ENCODE measurements at places on chromosomes 2 and 18. TPM values are rescaled to one million over a fixed set of nuclear protein-coding genes. Genes with fewer than 3 reads are reported as not detected.
A peak's percentile ranks its signal among the peaks of the same experiment; 100 is the strongest.

GRCh38 chr2:109679626-109680025, 65.5 kb downstream of the SOWAHC start:
- no peak for DNase-seq
- H3K4me3 ChIP-seq, result no peak overlapping the region
- no peak overlapping the region for H3K27ac ChIP-seq
- H3K4me1 ChIP-seq, result no peaks in the 10 kb centered on the region

DNA sequence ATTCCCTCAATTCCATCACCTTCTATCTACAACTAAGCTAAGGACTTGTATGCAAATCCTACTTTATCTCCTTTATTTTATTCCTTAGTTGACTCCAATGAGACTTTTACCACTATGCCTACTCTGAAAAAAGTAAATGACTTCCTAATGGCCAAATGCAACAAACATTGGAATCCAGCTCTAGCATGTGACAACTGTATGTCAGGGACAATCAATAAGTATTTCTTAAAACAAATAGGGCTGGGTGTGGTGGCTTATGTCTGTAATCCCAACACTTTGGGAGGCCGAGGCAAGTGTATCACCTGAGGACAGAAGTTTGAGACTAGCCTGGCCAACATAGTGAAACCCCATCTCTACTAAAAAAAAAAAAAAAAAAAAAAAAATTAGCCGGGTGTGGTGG, 21.8 kb downstream of the METTL4 start:
- DNase-seq, result no peak
- H3K36me3 ChIP-seq, result peaks cover 21% of the 10 kb centered on the region
- no peak overlapping the region for H3K27ac ChIP-seq
- H3K4me1 ChIP-seq, result peaks cover 4% of the 10 kb centered on the region
- H3K27me3 ChIP-seq, result no peaks in the 10 kb centered on the region

GRCh38 chr18:21305621-21306020, 63.6 kb downstream of the GREB1L start:
- H3K4me1 ChIP-seq, result no peaks in the 10 kb centered on the region
- peaks cover 12% of the 10 kb centered on the region for H3K27me3 ChIP-seq
- no peak for DNase-seq
- H3K36me3 ChIP-seq, result no peaks in the 10 kb centered on the region
- no peak overlapping the region for H3K4me3 ChIP-seq
- H3K27ac ChIP-seq, result no peak overlapping the region

- H3K36me3 ChIP-seq, result no peaks in the 10 kb centered on the region
- H3K27ac ChIP-seq, result no peak overlapping the region
- H3K4me3 ChIP-seq, result no peak overlapping the region
Measured at GRCh38 chr2:234061624-234062257, 11.2 kb downstream of the SPP2 start.

DNA sequence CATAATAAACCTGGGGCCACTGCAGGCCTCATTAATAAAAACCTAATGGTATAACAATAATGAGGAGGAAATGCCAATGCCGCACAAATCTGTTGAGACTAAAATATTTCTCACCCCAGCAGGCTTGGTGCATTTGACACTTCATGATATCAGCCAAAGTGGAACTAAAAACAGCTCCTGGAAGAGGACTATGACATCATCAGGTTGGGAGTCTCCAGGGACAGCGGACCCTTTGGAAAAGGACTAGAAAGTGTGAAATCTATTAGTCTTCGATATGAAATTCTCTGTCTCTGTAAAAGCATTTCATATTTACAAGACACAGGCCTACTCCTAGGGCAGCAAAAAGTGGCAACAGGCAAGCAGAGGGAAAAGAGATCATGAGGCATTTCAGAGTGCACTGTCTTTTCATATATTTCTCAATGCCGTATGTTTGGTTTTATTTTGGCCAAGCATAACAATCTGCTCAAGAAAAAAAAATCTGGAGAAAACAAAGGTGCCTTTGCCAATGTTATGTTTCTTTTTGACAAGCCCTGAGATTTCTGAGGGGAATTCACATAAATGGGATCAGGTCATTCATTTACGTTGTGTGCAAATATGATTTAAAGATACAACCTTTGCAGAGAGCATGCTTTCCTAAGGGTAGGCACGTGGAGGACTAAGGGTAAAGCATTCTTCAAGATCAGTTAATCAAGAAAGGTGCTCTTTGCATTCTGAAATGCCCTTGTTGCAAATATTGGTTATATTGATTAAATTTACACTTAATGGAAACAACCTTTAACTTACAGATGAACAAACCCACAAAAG, 580.9 kb upstream of the TMEFF2 start:
- H3K4me1 ChIP-seq, result no peaks in the 10 kb centered on the region
- no peaks in the 10 kb centered on the region for H3K27me3 ChIP-seq
- no peak for DNase-seq
- no peak overlapping the region for H3K4me3 ChIP-seq
- no peaks in the 10 kb centered on the region for H3K36me3 ChIP-seq
- no peak overlapping the region for H3K27ac ChIP-seq

Gene NOSTRIN
- total RNA-seq, result not detected

Gene NEB
- total RNA-seq, result 0.22 TPM

GRCh38 chr2:135186054-135186453, 134.0 kb downstream of the RAB3GAP1 start:
- H3K27me3 ChIP-seq, result no peaks in the 10 kb centered on the region
- peaks cover 8% of the 10 kb centered on the region for H3K36me3 ChIP-seq
- no peak overlapping the region for H3K27ac ChIP-seq
- DNase-seq, result no peak

DNA sequence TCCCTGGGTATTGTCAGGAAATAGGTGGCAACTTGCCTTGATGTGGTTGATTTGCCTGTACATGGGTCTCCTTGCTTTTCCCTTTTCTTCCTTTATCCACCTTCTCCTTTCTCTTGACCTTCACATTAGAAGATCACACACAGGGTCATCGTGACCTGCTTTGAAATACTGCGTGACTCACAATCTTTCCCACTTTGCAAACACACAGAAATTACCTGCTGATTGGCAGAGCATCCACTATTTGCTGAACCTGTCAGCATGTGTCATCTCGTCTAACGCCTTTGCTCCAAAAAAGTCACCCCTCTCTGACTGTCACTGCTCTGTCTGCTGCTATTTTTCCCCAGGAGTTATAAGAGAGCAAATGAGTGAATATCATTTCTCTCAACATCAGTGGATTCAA, 60.8 kb downstream of the MYO3B start:
- H3K4me1 ChIP-seq, result no peaks in the 10 kb centered on the region
- H3K27me3 ChIP-seq, result peaks cover 17% of the 10 kb centered on the region
- no peak overlapping the region for H3K4me3 ChIP-seq
- no peak for DNase-seq

Gene SERPINB3
- not detected for total RNA-seq

Gene POU3F3
- not detected for total RNA-seq

- no peak overlapping the region for H3K4me3 ChIP-seq
- no peak for DNase-seq
- H3K27ac ChIP-seq, result no peak overlapping the region
- H3K27me3 ChIP-seq, result no peaks in the 10 kb centered on the region
- H3K36me3 ChIP-seq, result no peaks in the 10 kb centered on the region
- no peaks in the 10 kb centered on the region for H3K4me1 ChIP-seq
Measured at GRCh38 chr18:32243358-32243757, 53.5 kb downstream of the MEP1B start.

DNA sequence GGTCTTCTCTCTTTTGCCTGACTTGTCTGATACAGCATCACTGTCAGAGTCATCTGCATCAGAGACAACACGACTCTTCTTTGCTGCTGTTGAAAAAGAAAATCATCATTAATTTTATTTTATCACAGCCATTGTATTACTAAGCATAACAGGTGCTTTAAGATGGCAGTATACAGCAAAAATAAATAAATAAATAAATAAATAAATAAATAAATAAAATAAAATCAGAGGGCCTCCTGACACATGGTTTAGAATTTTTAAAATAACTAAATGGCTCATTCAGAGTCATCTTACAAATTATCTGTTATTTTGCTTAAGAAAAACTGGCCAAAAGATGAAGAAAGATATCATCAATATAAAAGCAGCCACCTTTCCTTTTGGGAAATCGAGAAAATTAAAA, 22.8 kb downstream of the IWS1 start:
- H3K4me3 ChIP-seq, result no peak overlapping the region
- peaks cover 48% of the 10 kb centered on the region for H3K36me3 ChIP-seq
- H3K27me3 ChIP-seq, result no peaks in the 10 kb centered on the region
- H3K4me1 ChIP-seq, result peaks cover 10% of the 10 kb centered on the region
- DNase-seq, result no peak
- peak overlapping the region; percentile 12 for H3K27ac ChIP-seq

Gene GPR75
- 0.10 TPM for total RNA-seq

DNA sequence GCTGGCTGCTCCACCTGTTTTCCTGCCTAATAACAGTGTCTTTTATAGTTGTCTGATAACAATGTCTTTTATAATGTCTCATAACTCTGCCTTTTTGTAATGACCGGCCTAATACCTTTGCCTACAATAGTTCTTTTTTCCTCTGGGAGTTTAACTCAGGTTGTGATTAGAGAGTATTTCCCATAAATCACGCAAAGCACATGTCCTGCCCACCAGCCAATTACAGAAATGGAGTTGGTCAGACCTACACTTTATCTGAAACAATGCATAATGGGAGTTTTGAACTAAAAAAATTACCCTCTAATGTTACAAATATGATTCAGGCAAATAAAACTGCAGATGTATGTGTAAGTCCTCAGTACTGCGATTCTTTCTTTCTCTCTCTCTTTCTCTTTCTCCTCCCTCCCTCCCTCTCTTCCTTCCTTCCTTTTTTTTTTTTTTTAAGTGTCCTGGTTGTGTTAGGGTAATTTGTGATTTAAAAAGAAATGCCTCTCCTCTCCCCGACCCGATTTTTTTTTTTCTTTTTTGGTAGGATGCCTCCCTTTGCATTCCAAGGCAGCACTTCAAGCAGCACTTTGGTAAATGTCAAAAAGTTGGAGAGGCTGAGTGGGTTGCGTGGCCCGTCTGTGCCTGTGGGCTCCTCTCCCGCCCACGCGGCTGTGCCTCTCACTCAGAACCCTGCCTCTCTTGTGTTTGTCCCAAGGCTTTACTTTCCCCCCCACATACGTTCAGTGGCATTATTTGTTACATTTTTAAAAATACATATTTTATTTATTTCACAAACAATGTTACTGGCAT, 147.3 kb downstream of the AGAP1 start:
- H3K27ac ChIP-seq, result no peak overlapping the region
- DNase-seq, result no peak
- H3K4me3 ChIP-seq, result no peak overlapping the region
- peaks cover 21% of the 10 kb centered on the region for H3K27me3 ChIP-seq
- no peaks in the 10 kb centered on the region for H3K36me3 ChIP-seq

Gene SPATA3
- not detected for total RNA-seq
